ENCODE measurements at places on chromosomes 5 and 9.

DNA sequence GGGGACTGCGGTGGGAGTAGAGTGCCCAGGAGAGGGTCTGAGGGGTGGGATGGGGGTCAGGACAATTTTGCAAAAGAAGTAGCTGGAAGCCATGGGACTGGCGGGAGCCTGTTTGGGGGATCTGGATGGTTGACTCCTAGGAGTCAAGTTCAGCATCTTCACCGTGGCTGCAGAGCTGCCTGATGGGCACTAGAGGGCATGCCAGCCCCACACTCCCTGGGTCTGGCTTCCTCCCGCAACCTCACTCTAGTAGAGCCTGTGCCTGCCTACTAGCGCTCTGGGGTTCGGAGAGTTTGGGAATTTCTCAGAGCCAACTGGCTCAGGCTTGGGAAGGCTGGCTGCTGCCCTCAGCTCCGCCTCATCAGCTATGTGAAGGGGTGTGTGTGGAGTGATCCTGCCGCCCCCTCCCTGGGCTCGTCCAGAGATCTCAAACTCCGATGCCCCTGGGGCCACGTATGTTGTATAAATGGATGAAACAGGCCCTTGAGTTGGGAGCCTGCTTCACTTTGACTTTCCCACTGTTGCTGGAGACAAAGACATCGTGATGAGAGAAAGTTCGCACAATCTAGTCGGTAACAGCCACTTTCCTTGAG lies 10.8 kb downstream of the TSPAN17 start:
- DNase-seq, result peak; percentile 69

- DNase-seq, result no peak
These were observed 381.2 kb downstream of the NFIB start for GRCh38 chr9:13932528-13933267.

DNA sequence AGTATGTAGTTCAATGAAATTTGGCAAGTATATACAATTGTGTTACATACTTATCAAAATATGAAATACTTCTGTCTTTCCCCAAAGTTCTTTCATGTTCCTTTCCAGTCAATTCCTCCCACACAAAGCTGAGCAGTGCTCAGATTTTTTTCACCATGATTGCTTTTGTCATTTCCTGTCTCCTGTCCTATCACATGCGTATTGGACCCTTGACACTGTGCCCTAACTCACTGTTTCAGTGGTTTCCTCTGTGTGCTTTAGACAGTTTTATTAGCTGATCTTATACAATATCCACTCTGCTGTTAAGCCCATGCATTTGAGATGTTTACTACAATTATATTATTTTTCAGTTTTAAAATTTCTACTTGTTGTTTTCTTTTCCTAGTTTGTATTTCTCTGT lies 463.6 kb upstream of the MEF2C start:
- DNase-seq, result no peak

DNA sequence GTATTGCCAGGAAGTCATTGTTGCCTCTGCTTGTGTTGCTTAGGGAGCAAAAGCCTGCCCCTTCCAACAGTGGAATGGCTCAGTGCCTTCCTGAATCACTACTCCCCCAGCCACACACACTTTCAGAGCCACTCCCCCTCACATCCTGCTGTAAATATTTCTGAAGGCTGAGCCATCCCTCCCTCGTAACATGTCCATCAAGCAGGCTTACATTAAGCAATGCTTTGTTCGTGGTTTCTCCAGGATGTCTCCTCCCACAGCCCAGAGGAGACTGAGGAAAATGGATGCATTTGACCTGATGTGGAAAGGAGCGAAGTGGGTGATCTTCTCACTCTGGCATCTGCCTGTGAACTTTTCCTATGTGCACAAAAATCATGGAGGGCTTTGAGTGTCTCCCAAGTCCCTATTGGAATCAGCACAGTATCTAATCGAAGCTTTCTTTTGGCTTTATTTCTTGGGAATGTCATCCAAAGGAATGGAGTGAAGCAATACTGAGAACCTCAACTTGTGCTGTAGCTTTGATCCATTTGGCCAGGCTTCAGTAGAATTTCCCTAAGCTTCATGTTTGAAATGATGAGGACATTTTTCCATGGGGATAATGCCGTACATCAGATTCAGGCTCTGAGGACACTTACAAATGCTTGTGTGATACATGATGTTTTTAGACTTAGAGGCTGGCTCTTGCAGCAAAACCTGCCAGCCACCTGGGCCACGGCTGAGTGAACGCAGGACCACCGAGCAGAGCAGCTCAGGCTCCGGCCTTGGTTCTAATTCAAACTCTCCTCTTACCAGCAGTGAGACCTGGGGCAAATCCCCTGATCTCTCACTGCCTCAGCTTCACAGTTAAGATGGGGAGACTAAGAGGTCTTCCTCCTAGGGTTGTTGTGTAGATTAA lies 389.1 kb downstream of the ENC1 start:
- peak; percentile 83 for DNase-seq

GRCh38 chr5:14757850-14758249 lies 93.3 kb downstream of the OTULIN start:
- DNase-seq, result no peak

Data from urothelium cell line (cell line).